ENCODE measurements at places on chromosomes 3 and 15.

DNA sequence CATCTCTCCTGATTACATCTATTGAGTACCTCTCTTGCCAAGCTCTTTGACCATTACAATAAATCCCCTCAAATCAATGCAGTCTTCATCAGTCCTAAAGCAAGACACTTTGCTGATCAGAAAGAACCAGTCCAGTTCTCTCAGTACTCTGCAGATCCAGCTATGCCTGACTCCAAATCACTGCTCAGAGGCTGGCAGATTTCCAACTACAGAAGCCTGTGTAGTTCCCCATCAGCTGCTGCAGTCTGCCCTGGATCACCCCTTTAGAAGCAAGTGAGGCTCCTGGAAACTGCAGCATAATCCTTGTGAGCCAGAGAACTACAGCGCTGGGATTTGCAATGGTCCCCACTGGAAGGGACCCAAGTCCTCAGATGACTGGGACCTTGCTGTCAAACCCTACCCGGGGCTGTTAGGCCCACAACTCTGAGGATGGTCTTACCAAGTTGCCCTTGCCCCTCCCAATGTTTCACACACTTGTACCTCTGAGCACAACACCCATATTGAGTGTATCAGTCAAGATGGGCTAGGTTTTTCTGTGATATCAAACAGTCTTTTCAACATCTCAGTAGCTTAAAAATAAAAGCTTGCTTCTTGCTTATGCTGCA lies 81.9 kb upstream of the TOPAZ1 start:
- DNase-seq, result no peak

DNA sequence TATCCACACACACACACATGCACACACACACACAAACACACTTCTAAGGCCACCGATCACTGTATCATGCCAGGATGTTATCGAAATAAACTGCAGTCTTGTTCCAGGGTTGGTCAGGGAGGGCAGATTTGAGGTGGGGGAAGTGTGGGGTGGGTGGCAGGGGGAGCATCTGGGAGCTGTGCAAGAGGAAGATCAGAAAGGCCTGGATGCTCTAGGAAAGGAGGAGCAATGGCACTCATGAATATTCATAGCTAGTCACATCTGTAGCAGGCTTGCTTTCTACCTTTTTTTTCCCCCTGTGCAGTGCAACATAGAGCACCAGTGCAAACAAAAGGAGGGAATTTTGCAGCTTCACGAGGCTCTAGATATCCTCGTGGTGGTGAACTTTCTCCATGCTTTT lies 84.9 kb downstream of the MEIS2 start:
- no peak for DNase-seq

DNA sequence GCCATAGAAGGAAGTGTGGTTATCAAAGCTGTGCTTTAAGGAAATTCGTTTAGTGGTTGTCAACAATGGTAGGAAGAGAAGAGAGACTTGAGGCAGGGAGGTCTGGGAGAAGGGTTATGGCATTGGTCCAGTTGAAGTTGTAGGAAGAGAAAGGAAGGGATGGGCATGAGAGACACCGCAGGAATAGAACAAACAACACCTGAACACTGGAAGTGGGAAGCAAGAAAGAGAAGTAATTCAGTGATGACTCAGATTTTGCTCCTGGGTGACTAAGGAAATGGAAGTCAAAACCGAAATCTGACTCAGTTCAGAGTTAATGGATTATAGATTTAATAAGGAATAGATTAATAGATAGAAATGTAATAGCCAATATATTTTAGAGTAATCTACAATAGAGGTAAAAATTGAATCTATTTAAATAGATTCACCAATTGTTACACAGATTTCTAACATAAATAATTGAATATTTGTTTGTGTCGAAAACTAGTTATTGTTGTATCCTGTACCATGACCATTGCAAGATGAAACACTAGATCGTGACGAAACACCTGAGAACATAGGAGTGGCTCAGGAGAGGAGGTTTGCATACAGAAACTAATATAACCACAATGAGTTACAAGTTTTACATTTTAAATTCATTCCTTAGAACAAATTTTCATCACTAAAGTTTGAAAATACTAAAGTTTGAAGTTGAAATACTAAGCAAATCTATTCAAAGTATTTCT lies 36.0 kb downstream of the THBS1 start:
- no peak for DNase-seq

DNA sequence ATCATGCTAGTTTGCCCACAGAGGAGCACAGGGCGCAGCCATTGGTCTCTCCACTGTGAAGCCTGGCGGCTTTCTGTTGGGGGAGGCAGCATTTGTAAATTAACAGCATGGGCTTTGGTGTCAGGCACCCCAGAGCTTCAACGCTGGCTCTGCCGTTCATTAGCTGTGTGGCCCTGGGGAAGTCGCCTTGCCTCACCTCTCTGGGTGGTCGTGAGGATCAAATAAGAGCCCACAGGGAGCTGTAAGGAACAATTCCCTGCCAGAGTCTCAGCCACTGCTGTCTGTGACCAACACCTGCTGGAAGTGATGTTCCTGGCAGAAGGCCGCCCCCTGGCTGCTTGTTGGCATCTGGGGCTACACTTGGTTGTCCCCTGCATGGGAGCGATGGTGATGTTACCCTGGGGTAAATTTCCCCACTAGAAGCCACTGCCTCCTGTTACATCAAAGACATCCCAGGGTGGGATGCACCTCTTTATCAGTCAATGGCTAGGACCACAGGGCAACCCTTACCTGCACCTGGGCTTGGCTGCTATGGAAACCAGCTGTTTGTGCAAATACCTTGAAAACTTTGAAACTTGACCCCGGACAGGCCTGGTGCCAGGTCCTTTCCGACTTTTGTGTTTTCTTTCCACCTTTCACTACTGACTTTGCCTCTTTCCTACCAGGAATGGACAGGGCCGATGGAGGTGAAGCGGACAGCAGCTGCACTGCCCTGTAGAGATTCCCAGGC lies 36.9 kb downstream of the DNASE1L3 start:
- no peak for DNase-seq

DNA sequence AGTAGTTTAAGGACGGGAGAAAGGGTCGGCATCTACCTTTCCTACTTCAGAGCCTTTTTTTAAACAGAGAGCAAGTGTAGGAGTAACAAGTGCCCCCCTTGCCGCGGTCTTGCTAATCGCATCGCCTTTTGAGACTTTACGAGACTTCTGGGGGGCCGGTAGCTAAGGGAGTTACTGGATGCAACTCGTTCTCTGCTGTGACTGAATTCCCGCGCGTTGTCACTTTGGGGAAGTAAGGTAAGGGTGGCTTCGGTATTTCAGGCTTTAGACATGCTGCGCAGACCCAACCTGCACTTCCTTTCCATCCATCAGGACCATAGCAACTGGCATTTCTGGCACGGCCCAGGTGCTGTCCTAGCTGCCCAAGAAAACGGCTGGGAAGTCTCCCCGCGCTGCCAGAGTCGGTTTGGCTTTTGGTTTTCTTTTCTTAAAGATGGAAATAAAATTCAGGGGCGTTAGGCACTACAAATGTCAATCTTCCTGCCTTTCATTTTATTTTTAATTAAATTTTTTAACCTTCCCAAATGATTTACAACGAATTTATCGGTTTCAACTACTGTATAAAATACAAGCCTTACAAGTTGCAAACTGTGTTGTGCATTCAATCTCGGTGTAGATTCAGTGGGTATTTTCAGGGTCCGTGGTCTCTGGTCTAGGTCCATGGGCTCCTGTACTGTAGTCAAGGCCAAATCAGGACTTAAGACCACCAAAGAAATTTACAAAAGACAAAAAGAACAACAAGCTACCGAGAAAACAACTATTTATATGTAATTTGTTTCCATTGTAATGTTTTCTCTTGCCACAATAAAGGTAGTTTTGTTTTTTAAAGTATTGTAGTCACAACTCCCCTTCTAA lies 3.5 kb downstream of the MECOM start:
- DNase-seq, result no peak

DNA sequence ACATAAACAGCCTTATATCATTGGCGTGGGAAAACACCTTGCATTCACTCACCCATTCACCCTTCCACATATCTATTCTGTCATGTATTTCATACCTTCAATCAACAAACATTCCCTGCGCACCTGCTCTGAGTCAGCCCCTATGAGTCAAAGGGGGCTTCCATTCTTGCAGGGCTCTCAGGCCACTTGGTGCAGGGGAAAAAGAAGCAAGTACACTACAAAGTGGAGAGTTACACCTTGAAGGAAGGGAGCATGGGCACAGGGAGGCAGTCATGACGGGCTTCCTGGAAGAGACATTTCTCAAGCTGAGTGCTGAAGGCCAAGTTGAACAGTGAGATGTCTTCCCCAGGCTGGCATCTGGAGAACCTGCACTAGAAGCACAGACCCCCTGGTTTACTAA lies 4.6 kb upstream of the AMOTL2 start:
- DNase-seq, result no peak

GRCh38 chr3:104514371-104514770 lies 852.3 kb upstream of the ALCAM start:
- DNase-seq, result no peak

GRCh38 chr3:189227249-189227648 lies 55.5 kb downstream of the TPRG1 start:
- no peak for DNase-seq

- DNase-seq, result no peak
Measured at GRCh38 chr3:79183496-79183895, 584.3 kb downstream of the ROBO1 start.

DNA sequence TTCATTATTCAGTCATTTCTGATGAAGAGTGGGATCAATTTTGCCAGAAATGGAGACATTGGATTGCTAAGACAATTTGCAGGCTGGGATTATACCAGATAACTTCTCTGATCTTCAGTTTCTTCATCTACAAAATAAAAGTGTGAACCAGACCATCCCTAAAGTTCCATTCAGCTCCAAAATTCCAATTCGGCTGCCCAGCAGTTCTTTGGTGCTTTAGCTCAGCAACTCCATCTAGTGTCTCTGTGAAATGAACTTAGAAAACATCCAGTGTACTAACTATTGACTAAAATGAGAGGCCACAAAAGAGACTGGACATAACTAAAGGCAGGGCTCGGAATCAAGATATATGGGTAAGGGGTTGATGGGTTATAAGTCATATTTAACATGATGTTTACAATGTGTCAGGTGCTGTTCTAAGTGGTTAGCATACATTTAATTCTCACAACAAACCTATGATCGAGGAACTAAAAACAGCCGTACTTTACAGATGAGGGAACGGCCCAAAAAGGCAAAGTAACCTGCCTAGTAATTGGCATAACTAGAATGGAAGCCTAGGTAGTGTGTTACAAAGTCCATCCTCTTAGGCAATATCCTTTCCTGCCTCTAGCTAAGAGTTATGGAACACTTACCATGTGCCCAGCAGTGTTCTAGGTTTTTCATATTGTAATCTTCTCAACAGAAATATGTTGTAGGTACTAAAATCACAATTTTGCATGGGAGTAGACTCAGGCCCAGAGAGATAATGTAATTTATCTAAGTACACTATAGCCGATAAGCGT lies 17.0 kb downstream of the THAP10 start:
- peak; percentile 48 for DNase-seq

GRCh38 chr3:152436707-152437590 lies 168.2 kb downstream of the MBNL1 start:
- peak; percentile 45 for DNase-seq

DNA sequence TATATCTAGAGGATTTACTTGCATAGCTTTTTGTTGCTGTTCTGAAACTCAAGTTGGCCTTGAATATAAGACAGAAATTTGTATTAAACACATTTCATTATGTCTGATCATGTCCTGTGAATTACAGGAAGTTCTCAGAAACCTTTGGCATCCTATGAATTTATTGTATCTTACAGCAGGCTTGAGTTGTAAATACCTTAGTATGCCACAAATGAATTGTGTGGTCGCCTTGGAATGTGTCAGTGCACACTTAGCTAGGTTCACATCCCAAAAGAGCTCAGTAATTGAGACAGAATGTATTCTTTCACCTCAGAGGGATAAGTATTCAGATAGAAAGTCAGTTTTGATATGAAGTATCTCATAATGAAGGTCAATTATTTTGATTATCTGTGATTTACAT lies 83.4 kb downstream of the NEK11 start:
- DNase-seq, result no peak

Measured in cerebellar cortex (tissue), 1 donor.